ENCODE measurements at places on chromosomes 2 and 18.

DNA sequence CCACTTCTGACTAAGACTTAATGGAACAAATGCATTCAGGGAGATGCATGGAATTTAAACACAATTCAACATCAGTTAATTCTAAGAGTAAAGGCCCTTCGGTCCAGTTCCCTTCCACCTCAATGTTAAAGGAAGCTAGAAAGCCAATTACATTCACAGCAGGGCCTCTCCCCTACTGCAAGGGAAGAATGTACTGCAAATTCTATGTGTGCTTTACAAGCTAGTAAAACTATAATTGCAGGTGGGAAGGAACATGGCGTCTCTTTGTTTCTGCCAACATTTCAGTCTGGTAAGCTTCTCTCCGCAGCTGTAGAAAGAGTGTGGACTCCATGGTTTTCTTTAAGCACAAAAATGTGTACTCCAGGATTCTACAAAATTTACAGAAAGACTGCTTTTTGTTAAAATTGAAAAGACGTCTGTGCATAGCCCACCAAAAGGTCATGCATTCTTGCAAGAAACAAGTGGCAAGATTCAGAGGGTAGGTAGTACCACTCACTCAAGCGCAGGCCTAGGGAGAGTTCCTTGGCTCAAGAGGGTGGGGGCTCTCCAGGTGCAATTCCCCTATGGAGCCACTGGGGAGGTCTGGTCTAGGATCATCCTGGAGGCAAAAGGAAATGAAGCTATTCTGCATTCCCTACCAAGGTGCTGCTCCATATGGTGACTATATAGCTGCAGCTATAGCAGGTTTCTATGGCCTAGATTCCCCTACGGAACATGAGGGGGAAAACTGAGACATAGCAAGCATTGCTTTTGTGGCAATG lies 127.0 kb upstream of the FZD5 start:
- DNase-seq = no peak

DNA sequence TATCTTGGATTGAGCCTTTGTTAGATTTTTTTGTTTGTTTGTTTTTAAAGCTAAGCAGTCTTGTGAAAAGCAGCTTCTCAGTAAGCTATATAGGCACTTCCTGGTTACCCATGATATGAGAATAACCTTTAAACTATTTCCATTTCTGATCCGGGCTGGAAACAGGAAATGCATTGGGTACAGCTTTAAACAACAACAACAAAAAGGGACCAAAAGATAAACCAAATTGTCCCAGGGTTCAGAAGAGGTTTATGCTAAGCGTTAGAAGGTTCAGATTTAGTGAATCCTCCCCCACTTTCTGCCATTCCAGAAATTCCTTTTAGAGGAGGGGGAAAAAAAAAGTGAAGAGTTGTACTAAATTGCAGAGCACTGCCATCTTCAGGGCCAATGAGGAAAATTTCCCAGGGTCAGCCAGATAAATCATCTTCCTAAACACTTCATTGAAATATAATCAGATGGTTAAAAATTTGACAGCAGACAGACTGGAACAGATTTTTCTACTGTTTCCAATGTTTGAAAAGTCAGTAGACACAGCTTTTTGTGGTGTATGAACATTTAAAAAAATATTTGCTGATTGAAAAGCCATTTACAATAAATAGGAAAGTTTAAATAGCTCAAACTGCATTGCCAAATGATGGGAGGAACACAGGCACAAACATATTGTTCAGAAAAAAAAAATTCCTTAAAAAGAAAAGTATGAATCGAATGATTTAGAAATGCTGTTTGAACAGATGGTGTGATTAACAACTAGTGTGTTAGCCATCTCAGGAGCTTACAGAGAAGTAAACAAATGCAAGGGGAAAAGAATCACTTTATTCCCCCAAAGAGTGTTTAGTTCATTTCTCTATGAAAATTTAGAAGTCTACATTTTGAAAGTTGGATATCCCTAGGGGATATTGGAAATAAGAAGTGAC lies 189.9 kb upstream of the TANK start:
- no peak for DNase-seq

GRCh38 chr2:46335391-46336282 lies 38.4 kb downstream of the EPAS1 start:
- DNase-seq = no peak

- no peak for DNase-seq
These were observed 522.3 kb upstream of the MYT1L start for GRCh38 chr2:2853346-2853745.

GRCh38 chr18:29383311-29384273 lies 1206.7 kb upstream of the CDH2 start:
- no peak for DNase-seq

GRCh38 chr18:5429681-5430080 lies 114.1 kb downstream of the EPB41L3 start:
- DNase-seq = no peak

GRCh38 chr2:219532378-219532649 lies 11.3 kb downstream of the CHPF start:
- DNase-seq = no peak

DNA sequence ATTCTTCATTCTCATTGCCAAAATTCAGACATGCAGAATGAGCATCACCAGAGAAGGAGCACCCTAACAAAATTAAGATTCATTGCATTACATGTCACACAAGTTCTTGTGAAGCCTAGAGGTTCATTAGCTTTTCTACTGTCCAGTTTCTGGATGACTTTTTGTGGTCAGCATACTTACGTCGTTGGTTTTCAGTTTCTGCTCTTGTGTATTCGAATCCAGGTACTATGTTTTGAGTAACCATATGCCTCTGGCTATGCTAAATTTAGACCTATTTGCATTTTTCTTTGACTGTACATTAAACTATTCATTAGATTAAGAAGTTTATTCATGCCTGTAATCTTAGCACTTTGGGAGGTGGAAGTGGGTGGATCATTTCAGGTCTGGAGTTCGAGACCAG lies 251.3 kb downstream of the PARD3B start:
- no peak for DNase-seq

- DNase-seq = no peak
These were observed 32.4 kb downstream of the BCL11A start for GRCh38 chr2:60520917-60521539.

DNA sequence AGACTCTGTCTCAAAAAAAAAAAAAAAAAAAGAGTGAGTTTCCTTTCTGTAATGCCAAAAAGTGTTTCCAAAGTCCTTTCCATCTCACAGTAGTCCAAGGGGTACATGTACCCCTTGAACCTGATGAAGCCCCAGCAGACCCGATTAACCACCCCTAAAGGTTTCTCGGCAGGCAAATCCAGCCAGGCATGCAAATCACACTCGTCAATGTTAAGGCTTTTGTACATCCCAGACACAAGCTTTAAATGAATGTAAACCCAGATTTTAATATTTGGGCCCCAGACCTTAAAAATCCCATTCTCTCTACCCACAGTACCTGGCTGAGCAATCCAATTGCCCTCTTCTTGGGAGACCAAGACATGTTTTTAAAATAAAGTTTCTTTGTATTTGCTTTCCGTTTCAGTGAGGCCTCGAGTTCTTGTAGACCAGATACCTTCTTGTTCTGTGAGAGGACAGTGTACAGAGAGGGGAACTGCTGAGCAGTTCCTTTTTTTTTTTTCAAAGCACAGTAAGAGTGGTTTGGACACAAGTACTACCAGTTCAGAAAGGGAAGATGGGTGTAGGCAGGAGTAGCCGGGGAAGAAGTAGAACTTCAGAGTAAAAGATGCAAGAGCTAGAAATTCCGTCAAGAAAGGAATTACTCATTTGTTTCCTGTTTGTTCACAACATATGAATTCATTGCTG lies at the start of gene NLRC4:
NLRC4 (minus strand) TSS at position 465 of the 684 bp plus-strand sequence. CDS start 8,111 bp downstream, outside the sequence.
- DNase-seq = no peak

GRCh38 chr18:3281456-3282400 lies 19.8 kb downstream of the MYL12B start:
- no peak for DNase-seq

- no peak for DNase-seq
These were observed 123.0 kb downstream of the RTN4 start for GRCh38 chr2:54927085-54927750.

- no peak for DNase-seq
These were observed 321.3 kb upstream of the TFPI start for GRCh38 chr2:187875261-187876141.

- DNase-seq = no peak
These were observed 38.4 kb downstream of the CYP26B1 start for GRCh38 chr2:72109291-72109690.

DNA sequence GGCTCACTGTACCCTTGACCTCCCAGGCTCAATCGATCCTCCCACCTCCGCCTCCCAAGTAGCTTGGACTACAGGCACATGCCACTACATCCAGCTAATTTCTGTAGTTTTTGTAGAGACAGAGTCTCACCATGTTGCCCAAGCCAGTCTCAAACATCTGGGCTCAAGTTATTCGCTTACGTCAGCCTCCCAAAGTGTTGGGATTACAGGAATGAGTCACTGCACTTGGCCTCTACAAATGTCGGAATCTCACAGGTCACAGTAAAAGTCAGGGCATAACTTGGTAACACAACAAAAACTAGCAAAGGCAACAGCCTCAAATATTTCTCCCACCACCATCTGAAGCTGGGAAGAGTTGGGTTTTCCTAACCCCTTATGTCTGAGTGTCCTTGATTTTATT lies 25.3 kb downstream of the SCG2 start:
- no peak for DNase-seq

DNA sequence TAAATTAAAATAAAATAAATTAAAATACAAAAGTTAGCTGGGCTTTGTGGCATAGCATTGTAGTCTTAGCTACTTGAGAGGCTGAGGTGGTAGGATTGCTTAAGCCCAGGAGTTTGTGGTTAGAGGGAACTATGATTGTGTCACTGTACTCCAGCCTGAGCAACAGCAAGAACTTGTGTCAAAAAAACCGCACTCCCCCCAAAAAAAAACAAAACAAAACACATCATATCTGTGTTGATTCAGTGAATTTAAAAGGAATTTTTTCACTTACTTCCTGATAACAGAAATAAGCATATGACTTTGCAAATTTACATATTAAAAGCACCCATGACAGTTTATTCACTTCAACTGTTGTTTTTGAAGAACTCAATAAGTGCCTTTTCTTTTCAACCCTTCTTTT lies 68.1 kb upstream of the PELI1 start:
- DNase-seq = no peak

GRCh38 chr2:62537814-62538213 lies 31.8 kb upstream of the TMEM17 start:
- DNase-seq = no peak

DNA sequence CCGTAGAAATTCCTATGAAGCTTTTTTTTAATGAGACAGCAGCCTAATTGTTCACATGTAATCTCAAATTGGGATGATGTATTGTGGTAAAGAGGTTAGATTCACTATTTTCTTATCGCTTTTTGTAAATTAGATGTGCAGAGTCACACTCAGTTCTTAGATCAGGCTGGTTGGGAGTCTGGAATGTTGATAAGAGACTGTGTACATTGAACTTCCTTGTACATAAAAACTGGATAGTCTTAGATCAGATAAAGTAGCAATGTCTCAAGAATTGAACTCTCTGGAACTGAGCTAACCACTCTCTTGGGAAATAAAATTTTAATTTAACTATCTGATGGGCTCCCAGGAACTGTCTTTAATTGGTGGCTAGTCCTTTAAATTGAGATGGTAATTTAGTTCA lies 108.1 kb upstream of the MSTN start:
- no peak for DNase-seq

DNA sequence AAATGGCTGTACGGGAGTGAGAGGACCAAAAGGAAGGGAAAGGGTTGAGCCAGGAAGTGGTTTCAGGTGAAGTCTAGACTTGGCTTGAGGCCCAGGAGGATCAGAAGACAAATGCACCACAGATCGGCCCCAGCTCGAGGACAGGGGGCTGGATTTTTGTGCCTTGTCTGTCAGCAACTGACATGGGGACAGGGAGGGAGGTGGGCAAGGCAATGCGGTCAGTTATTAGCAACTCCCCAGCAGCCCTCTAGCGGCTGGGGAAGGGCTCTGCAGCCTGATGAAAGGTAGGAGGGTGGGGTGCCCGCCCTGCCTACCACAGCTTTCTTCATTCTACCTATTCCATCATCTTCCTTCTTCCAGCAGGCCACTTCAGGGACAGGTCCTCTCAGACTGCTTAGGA lies 50.0 kb downstream of the CPO start:
- DNase-seq = no peak

- no peak for DNase-seq
These were observed 44.9 kb upstream of the REL start for GRCh38 chr2:60836491-60836890.

GRCh38 chr2:110860630-110861029 lies 128.3 kb downstream of the ACOXL start:
- no peak for DNase-seq

DNA sequence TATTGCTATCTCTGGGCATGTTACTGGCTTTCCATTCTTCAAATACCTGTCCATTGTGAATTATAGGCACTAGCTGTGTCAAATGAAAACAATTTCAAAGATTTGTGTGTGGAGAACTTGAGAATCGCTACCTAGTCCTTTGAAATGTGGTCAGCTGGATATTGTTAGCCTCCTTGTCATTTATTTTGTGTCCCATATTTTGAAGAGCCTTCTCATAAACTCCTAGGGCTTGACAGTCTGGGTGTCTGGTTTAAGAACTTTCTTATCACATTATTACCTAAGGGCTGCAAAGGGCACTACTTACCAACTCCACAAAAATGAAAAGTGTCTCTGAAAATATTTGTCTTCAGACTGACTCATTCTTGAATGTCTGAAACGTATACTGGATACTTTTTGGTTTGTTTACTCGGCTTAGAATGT lies 50.2 kb downstream of the COL4A3 start:
- no peak for DNase-seq

GRCh38 chr18:75173125-75173432 lies 35.9 kb downstream of the PTGR3 start:
- no peak for DNase-seq

- DNase-seq = no peak
These were observed 33.7 kb upstream of the MRPL33 start for GRCh38 chr2:27737676-27738348.

GRCh38 chr2:165015052-165015642 lies 59.8 kb upstream of the SLC38A11 start:
- DNase-seq = peak; percentile 21

DNA sequence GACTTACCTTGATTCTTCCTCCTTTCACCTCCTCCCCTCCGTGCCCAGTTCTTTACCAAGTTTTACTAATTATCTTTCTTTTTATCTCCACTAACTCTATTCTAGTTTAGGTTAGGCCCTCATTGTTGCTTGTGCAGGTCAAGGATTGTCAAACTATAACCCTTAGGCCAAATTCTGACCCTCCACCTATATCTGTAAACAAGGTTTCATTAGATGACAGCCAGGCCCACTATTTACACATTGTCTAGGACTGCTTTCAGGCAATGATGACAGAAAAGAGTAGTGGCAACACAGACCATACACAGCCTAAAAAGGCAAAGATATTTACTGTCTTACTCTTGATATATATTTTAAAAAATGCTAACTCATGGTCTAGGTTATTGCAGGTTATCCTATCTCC lies 212.0 kb downstream of the RAD51AP2 start:
- DNase-seq = no peak

- no peak for DNase-seq
These were observed 63.4 kb upstream of the L3MBTL4 start for GRCh38 chr18:6478121-6478520.

- DNase-seq = no peak
These were observed 325.1 kb downstream of the RND3 start for GRCh38 chr2:150162241-150162942.

GRCh38 chr2:196330645-196331044 lies 159.3 kb upstream of the STK17B start:
- no peak for DNase-seq

- DNase-seq = no peak
These were observed 2015.7 kb upstream of the LRRTM1 start for GRCh38 chr2:82320296-82320695.

- DNase-seq = no peak
These were observed 244.8 kb upstream of the SLC14A2 start for GRCh38 chr18:45370255-45371010.
